ENCODE measurements at places on chromosomes 16 and 17.

- DNase-seq: no peak
These were observed 311.1 kb downstream of the XYLT1 start for GRCh38 chr16:17159617-17160016.

DNA sequence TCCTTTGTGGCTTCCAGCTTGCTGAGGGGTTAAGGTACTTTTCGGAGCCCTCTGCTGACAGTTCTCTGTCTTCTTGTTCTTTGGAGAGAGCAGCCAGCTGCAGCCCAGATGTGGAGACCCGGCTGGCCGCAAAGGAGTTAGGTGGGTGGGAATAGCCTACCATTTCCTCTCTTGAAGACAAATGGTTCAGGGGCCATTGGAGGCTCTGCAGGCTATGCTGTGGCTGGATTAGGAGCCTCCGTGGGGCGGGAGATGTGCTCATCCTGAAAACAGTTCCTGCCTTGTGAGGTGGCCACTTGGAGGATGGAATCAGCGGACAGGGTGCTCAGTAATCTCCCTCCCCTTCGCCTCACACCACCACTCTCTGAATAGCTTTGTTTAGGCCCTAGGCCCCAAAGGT is 30.3 kb downstream of the MEOX1 start:
- DNase-seq: no peak

DNA sequence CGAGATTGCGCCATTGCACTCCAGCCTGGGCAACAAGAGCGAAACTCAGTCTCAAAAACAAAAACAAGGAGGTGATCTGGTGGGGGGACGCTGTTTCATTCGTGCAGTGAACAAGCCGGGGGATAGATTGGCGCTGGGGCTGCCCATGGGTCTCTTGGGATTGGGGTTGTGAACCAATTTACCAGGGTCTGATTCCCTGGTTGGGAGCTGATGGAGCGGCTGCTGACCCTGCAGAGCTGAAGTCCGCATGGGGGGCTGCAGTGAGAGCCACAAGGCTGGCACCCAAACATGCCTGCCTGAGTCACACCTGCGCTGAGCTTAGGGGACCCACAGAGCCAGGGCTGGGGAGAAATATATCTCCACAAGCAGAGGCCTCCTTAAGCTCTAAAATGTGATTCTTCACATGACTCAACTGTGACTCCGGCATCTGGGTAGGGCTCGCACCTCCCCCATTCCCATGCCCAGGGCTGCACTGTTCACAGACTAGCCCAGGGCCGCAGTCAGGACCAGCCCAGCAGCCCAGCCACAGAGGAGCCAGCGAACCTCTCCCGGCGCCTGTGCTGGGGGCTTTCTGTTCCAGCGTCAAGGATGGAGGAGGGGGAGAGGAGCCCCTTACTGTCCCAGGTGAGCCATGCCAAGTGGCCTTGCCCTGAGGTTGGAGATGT is 5.0 kb downstream of the TSPAN10 start:
- DNase-seq: no peak

DNA sequence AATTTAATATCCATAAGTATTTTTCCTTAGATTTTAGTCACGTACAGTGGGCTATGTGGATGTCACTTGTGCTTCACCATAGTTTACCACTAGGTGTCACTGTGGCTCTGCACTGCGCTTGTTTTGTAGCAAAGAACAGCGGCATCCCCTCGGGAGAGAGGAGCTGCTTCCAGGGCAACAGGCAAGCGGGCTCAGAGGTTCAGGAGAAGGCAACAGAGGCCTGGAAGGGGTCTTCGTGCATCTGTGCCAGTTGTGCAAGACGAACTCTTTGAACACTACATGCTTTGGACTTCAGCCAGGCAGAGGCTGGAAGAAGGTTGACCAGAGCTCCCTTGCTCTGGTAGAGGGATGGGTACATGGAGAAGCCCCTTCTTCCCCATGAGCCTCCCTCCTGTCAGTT is 20.6 kb downstream of the CYB561 start:
- DNase-seq: peak; percentile 78

- DNase-seq: no peak
These were observed 15.4 kb downstream of the CA4 start for GRCh38 chr17:60165223-60165622.

DNA sequence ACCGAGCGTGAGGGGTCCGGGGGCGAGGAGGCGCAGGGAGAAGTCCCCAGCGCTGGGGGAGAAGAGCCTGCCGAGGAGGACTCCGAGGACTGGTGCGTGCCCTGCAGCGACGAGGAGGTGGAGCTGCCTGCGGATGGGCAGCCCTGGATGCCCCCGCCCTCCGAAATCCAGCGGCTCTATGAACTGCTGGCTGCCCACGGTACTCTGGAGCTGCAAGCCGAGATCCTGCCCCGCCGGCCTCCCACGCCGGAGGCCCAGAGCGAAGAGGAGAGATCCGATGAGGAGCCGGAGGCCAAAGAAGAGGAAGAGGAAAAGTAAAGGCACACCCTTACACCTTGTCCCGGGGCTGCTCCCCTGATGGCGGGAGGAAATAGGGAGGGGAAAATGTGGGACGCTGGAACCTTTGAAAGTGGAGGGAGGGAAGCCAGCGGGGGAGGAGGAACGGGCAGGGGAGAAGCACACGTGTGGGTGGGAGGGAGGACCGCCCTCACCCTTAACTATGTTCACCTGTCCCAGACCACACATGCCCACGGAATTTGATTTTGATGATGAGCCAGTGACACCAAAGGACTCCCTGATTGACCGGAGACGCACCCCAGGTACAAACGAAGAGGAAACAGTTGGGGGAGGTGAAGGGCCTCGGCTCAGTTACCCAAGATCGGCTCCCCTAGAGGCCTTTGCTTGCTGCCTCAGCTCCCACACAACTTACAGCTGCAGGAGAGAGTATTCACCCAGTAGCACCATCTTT is 916 bp downstream of the PAGR1 start:
- peak; percentile 75 for DNase-seq

GRCh38 chr17:74119049-74119580 is 84.4 kb upstream of the RPL38 start:
- DNase-seq: no peak

GRCh38 chr17:42577140-42577531 is 393 bp downstream of the PSMC3IP start:
- no peak for DNase-seq

DNA sequence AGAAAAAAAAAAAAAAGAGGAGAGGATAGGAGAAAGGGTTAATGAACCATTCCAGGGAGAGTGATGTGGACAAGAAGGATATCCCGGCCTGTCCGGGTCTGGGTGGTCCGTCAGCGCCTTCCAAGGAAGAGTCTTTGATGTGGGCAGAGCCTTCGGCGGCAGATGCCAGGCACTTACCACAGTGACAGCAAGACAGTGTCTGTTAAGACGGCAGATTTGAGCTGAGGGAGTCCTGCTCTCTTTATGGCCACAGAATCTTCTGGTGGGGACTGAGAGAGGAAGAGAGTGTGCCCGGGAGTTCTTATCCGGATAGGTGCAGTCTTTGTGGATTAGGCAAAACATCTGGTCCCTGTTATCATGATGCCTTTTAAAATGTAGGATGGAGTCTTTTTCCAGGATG is 95.2 kb downstream of the ZDHHC7 start:
- no peak for DNase-seq

DNA sequence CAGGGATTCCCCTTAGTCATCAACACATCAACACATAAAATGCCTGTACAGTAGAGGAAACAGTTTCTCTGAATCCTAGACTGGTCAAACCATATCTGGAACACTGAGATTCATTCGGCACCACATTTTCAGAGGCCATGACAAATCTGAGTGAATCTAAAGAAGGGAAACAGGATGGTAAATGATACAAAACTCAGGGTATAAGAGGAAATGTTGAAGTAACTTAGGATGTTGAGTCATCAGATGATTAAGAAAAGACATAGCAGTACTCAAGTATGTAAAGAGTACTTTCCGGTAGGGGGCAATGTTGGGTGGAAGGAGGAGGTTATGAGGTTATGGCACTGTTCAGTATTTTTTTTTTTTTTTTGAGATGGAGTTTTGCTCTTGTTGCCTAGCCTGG is 358.5 kb upstream of the PMFBP1 start:
- no peak for DNase-seq

- DNase-seq: no peak
These were observed 140.2 kb upstream of the CDC42EP4 start for GRCh38 chr17:73452009-73452408.

- no peak for DNase-seq
These were observed 12.8 kb downstream of the HMOX2 start for GRCh38 chr16:4489030-4489429.

- DNase-seq: no peak
These were observed 52.8 kb downstream of the B9D1 start for GRCh38 chr17:19309701-19310100.

DNA sequence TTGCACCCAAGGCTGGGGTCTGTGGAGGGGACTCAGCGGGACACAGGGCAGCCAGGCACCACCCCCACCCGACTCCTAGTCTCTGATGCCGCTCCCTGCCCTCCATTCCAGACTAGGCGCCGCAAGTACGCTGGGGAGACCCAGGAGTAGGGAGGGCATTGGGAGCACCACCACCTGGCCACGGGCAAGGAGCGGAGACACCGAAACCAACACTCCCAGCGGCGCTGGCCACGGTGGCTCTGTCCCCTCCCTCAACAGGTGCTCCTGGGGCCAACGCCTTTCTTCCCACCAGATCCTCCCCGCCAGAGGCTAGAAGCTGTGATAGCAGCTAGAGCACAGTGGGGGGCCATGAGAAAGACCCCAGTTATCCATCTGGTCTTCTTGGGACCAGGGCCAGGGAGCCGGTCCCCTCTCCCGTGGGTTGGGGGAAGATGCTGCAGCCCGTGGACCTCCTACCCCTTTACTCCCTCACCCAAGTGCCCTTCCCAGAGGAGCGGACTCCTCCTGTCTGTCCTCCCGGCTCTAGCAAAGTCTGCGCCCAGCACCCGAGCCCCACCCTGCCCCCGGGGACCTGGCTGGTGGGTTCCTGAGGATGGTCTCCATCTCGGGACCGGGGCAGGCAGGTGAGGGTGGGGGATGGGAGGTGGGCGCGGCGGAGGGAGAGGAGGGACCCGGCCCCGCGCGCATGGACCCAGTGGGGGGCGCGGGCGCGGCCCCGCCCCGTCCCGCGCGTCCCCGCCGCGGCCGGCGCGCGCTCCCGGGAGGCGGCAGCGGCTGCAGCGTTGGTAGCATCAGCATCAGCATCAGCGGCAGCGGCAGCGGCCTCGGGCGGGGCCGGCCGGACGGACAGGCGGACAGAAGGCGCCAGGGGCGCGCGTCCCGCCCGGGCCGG is at the start of gene SYNGR3:
TSS of gene SYNGR3 (plus strand) at position 762 of the 892 bp plus-strand sequence. CDS start 133 bp downstream, outside the sequence.
- no peak for DNase-seq

GRCh38 chr16:23194497-23195221 is 12.1 kb downstream of the SCNN1G start:
- no peak for DNase-seq

DNA sequence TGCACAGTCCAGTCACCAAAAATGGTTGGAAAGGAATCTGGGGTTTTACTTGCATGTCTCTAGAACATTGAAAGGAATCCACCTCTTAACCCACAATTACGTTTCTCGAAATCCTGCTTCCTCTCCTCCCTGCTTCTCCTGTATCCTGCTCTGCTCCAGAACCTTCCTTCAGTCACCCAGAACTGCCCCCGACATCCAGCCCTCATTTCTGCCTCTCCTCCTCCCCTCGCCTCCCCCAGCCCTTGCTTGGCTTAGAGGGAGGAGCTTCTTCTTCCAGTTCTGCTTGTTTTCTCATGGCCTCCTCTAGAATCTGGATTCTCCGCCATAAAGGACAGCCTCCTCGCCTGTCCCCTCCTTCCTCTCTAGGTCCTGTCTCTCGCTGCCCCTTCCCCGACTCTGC is 48.3 kb downstream of the ZDHHC7 start:
- DNase-seq: no peak

DNA sequence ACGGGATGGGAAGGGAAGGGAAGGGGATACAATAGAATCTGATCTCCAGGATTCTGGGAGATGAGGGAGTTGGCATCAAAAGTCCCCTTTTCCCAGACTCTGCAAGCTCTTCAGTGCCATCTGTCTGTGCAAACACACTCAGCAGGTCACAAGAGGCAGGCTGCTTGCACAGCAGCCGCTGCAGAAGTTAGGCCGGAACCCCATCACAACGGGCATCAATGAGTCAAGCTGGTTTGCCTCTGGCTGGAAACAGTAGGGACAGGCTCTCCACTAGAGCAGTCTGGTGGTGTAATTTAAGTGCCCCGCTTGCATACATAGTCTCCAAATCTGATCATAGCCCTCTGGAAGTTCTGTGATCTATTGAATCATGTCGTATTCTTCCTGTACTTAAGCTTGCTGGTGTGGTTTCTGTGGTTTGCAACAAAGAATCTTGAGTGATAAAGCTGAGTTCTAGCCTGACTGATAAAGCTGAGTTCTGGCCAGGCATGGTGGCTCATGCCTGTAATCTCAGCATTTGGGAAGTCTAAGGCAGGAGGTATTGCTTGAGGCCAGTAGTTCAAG is 33.7 kb upstream of the KDM8 start:
- DNase-seq: no peak

DNA sequence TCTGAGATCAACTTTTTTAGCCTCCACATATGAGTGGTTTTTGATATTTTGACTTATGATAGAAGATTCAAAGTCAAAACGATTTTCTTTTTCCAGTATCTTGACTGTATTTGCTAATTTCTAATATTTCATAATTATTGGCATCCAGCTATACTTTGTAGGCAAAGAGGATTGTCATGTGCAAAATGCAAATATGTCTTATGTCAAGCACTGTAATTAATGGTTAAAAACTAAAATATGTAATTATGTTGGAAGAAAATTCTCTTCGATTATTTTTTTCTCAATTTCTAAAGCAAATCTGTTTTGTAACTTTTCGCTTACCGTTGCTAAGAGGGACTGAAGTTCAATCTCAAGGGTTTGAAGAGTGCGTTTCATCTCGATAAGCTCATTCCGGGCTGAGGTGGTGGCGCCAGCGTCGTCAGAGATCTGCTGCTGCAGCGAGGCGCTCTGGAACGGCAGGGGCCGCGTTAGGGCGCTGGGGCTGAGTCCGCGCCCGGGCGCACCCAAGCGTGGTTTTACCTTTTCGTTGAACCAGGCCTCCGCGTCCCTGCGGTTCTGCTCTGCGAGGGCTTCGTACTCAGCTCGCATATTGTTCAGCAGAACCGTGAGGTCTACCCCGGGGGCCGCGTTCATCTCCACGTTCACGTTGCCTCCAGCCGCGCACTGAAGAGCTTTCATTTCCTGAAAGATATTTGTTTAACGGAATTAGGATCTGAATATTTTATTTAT is 3.0 kb downstream of the KRT27 start:
- no peak for DNase-seq

- no peak for DNase-seq
These were observed 78.3 kb downstream of the PLD6 start for GRCh38 chr17:17127730-17128291.

DNA sequence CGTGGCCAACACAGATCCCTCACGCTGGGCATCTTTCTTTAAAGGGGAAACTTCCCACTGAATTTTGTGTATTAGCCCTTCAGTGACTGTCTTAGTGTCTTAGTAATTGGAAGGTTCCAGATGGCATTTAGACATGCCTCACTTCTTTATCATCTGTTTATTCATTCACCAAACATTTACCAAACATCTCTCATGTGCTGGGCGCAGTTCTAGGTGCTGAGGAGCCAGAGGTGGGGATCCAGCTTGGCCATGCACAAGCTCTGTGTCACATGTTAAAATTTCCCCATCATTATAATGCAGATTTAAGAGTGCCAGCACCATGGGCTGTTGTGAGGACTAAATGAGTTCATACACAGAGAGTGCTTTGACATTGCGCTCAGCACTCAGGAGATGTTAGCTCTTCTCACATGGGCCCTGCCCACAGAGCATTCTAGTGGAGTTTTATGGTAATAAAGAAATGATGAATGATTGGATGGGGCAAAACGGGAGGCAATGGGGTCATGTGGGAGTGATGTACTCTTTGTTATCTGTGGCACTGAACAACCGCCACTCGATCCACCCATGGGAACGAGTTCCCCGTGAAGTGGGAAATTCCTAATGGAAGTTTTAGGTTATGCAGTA is 119.7 kb downstream of the SNX29 start:
- DNase-seq: no peak
